Mesothelial cell of epicardium (in vitro differentiated cells): ENCODE measurements at places on chromosomes 5 and 9.

DNA sequence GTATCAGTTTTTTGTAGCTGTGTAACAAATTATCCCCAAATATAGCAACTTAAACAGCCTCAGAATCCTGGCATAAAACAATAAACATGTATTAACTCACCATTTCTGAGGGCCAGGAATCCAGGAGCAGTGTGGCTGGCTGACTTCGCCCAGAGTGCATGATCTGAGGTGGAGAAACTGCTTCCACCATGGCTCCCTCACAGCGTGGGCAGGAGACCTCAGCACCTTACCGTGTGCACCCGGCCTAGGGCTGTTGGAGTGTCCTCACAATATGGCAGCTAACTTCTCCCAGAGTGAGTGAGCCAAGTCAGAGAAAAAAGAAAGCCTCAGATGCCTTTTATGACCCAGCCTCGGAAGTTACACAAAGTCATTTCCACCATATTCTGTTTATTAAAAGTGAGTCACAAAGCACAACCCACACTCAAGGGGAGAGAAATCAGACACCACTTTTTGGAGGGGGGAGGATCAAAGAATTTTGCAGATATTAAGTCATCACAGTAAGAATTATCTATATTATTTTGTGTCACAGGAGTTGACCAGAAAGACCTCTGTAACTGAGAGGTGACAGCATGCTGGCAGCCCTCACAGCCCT is 59.6 kb downstream of the TSTD2 start:
- no peaks in the 10 kb centered on the region for H3K36me3 ChIP-seq
- H3K4me3 ChIP-seq, result no peak overlapping the region
- no peak for DNase-seq
- peaks cover 16% of the 10 kb centered on the region for H3K27me3 ChIP-seq
- H3K27ac ChIP-seq, result no peak overlapping the region

DNA sequence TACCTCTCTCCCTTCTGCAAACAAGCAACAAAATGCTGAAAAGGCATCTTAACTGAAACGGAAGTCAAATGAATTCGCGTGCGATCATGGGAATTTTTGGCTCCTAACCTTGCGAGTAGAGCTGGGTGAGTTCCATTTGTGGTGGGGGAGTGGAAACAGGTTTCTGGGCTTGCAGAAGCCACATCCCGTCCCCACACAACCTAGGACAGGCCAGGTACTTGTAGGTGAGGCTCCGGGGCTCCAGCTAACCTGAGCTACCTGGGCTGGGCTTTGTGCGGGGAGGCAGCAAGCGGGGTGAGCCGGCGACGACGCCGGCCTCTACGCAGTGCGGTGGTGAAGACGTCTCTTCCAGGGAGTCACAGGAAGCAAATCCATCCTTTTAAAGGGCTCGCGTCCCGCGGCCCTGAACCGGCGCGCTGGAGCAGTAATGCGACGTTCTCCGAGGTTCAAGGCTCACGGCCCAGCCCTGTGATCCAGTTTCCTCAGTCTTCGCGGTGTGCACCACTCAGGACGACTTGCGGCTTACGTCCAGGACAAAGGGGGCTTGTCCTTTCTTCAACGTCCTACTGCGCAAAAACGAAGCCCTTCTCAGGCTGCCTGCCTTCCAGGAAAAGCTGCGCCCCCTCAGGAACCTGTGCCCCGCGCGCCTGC is 567 bp upstream of the SPIN1 start:
- peak overlapping the region; percentile 87 for H3K4me3 ChIP-seq
- H3K27ac ChIP-seq, result peak overlapping the region; percentile 99
- peaks cover 8% of the 10 kb centered on the region for H3K36me3 ChIP-seq
- H3K4me1 ChIP-seq, result peaks cover 48% of the 10 kb centered on the region
- DNase-seq, result peak; percentile 29

DNA sequence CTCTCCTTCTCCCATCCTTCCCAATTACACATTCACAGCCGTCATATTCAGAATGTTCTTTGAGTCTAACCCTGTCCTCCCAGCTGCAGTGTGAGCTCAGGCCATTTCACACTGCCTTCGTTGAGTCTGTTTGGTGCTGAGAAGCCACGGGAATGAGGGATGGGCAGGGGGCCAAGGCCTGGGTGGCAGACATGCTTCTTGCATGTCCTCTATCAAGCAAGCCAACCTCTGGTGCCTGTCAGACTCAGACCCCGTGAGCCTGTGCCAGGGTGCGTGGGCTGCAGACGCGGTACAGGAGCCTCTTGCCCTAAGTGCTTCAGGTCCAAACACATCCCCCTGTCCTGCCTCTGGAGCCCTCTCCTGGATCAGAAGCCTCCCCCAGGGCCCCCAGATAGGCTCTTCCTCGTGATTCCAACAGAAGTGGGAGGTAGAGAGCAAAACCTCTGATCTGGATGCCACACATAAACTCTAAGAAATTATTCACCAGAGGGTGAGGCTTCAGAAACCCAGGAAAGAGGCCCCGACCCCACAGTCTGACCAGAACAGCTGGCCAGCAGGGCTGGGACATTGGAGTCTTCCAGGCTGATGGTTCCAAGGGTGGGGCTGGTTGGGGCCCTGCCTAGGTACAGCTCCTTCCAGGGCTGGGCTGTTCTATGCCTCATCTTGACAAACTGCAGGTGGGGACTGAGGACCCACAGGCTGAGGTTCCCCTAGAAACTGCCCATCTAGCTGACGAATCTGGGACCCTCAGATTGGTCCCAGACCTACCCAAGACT is 46.7 kb upstream of the CDKN2AIPNL start:
- H3K27ac ChIP-seq, result no peak overlapping the region
- peaks cover 31% of the 10 kb centered on the region for H3K4me1 ChIP-seq

DNA sequence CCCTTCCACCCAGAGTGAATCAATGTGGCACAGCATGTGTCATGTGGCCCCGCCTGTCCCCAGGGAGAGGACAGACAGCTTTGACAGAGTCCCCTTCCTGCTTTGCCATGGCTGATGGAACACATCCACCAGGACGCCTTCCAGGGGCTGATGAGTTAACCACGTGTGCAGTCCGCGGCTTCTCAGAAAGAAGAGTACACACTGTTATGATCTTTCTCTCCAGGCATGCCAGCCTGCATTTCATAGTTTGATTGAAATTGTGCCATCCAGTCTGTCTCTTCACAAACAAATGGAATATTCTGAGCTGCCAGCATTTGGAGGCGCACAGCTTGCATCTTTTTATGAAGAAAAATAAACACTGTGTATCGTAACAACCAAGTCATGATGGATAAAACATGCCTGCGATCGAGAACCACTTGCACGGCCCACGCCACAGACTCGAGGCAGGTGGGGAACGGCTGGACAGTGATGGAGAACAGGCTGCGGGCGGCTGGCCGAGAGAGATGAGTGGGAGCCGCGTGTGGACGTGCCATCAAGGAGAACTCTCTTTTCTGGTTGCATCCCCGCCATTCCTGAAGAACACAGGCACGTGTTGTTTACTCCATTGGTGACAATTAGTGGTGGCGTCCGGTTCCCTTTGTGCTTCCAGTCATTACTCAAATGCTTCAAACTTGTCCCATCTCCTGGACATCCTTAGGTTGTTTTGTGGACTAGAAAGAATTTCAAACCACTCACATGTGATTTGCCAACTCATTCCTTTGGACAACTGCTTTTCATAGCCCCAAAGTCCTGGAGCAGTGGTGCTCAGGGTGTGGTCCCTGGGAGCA is 220.2 kb downstream of the AGTPBP1 start:
- no peaks in the 10 kb centered on the region for H3K36me3 ChIP-seq
- H3K27me3 ChIP-seq, result peaks cover 31% of the 10 kb centered on the region
- no peak for DNase-seq
- H3K27ac ChIP-seq, result no peak overlapping the region

DNA sequence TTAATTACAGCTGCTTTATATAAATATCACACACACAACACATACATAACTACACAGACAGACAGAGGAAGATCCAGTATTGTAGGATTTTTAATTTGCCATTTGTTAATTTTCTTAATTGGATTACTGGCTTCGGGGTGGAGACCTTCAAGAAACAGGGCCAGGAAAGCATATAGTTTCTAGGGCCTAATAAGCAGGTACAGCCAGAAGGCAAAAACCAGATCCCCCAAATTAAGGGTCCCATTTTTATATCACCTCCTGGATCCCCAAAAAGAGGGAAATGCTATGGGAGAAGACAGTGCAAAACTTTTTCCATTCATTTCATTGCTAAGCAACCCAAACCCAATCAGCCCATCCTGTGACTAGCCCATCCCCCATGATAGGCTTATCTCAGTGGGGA is 373.3 kb upstream of the FAM174A start:
- no peak for DNase-seq
- H3K27ac ChIP-seq, result no peak overlapping the region
- no peak overlapping the region for H3K4me3 ChIP-seq
- H3K4me1 ChIP-seq, result no peaks in the 10 kb centered on the region
- no peaks in the 10 kb centered on the region for H3K27me3 ChIP-seq

GRCh38 chr5:11069041-11069440 is 308.0 kb upstream of the DAP start:
- H3K27me3 ChIP-seq, result peaks cover 2% of the 10 kb centered on the region
- H3K4me3 ChIP-seq, result no peak overlapping the region
- H3K4me1 ChIP-seq, result no peaks in the 10 kb centered on the region

DNA sequence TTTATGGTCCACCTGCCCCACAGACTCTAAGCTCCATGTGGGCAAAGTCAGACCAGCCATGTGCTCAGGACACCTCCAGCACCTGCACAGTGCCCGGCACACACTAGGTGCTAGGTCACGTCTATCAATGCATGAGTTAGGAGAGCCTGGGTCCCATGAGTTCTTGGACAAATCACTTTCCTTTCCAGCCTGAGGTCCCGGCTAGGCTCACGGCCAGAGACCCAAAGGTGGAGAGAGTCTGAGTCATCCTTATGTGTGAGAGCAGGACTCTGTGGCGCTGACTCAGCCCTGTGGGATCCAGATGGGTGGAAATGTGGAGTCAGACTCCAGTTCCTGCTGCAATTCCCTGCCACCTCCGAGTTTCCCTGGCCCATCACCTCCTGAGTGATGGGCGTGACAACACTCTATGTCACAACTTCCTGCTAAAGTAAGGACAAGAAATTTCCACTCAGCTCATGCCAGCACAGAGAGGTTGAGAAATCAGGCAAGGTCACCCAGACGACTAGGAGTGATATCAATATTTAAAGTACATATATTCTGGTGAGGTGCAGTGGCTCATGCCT is 2.5 kb upstream of the ST6GALNAC4 start:
- DNase-seq, result no peak
- no peak overlapping the region for H3K27ac ChIP-seq
- H3K36me3 ChIP-seq, result no peaks in the 10 kb centered on the region
- no peak overlapping the region for H3K4me3 ChIP-seq
- H3K4me1 ChIP-seq, result peaks cover 16% of the 10 kb centered on the region
- H3K27me3 ChIP-seq, result peaks cover 8% of the 10 kb centered on the region

DNA sequence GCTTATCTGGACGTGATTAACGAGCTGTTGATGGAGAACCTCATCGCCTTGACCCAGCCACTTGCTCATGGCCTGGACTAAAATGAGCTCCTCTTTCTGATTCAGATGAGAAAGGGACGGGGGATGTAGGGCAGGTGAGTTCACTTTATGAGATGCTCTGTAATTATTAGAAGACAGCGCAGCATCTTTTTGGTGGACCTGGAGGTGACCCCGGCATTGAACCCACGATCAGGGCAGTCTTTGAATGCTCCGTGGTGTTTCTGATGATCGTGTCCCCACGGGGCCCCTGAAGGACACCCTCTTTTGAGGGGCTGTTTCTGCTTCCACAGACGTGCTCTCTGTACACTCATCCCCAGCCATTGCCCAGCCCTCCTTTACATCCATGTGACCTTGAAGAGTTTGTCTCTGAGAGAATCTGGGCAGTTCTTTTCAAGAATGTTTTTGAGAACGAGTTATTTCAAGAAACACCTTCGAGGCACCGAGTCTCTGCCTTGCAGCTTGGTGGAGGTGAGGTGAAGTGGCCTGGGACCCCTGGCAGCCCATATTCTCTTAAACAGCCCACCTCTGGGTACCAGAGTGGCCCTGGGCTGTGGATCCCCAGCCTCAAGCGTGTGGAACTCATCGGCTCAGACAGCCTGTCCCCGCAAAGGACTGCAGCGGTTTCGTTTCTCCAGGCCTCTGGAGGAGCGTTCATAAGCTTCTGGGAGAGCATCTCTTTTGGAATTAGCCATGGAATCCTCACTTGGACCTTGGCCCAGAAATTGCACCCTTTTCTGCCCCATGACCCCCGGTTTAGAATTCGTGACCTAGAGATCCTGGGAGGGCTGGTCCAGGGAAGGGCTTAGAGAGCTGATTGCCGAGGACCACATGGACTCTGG is 50.3 kb downstream of the COL5A1 start:
- H3K27me3 ChIP-seq, result no peaks in the 10 kb centered on the region
- H3K27ac ChIP-seq, result no peak overlapping the region
- H3K36me3 ChIP-seq, result peaks cover 16% of the 10 kb centered on the region
- H3K4me1 ChIP-seq, result peaks cover 3% of the 10 kb centered on the region
- no peak overlapping the region for H3K4me3 ChIP-seq

GRCh38 chr9:80964374-80964773 is 725.0 kb downstream of the TLE1 start:
- no peaks in the 10 kb centered on the region for H3K27me3 ChIP-seq
- H3K27ac ChIP-seq, result no peak overlapping the region
- no peaks in the 10 kb centered on the region for H3K36me3 ChIP-seq
- H3K4me1 ChIP-seq, result no peaks in the 10 kb centered on the region
- DNase-seq, result no peak

DNA sequence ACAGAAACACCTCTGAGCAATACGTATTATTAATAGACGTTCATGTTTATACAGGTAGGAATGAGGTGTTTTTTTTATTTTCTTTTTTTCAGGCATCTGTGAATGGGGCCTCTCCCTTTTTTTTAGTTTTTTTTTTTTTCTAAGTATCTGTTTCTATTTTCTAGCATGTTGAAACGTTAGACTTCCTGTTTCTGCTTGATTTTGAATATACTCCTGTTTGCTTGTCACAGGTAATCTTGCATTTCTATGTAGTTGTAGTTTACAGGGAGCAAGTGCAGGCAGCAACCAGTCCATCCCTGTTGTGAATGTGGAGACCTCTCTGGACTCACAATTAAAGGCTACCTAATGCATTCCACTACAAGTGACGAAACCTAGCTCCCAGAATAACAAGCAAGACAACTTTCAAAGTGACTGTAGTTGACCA is 22.8 kb upstream of the TNFAIP8 start:
- no peaks in the 10 kb centered on the region for H3K36me3 ChIP-seq
- peak overlapping the region; percentile 93 for H3K27ac ChIP-seq
- no peak for DNase-seq
- H3K4me1 ChIP-seq, result peaks cover 60% of the 10 kb centered on the region
- H3K27me3 ChIP-seq, result no peaks in the 10 kb centered on the region

- no peak overlapping the region for H3K4me3 ChIP-seq
- no peaks in the 10 kb centered on the region for H3K27me3 ChIP-seq
- H3K36me3 ChIP-seq, result no peaks in the 10 kb centered on the region
- DNase-seq, result no peak
Observed at GRCh38 chr5:116375926-116376325, 198.7 kb downstream of the SEMA6A start.

GRCh38 chr5:10760096-10760920 is 726 bp downstream of the DAP start:
- no peaks in the 10 kb centered on the region for H3K36me3 ChIP-seq
- peak; percentile 70 for DNase-seq
- H3K4me1 ChIP-seq, result peaks cover 61% of the 10 kb centered on the region
- H3K4me3 ChIP-seq, result peak overlapping the region; percentile 88

GRCh38 chr5:50967563-50968355 is 301.3 kb downstream of the PARP8 start:
- H3K36me3 ChIP-seq, result no peaks in the 10 kb centered on the region
- no peak for DNase-seq
- H3K4me3 ChIP-seq, result peak overlapping the region; percentile 73
- peak overlapping the region; percentile 81 for H3K27ac ChIP-seq
